ENCODE measurements at places on chromosomes 3 and 15.

- DNase-seq = no peak
Observed at GRCh38 chr3:171348121-171348520, 112.1 kb downstream of the TNIK start.

DNA sequence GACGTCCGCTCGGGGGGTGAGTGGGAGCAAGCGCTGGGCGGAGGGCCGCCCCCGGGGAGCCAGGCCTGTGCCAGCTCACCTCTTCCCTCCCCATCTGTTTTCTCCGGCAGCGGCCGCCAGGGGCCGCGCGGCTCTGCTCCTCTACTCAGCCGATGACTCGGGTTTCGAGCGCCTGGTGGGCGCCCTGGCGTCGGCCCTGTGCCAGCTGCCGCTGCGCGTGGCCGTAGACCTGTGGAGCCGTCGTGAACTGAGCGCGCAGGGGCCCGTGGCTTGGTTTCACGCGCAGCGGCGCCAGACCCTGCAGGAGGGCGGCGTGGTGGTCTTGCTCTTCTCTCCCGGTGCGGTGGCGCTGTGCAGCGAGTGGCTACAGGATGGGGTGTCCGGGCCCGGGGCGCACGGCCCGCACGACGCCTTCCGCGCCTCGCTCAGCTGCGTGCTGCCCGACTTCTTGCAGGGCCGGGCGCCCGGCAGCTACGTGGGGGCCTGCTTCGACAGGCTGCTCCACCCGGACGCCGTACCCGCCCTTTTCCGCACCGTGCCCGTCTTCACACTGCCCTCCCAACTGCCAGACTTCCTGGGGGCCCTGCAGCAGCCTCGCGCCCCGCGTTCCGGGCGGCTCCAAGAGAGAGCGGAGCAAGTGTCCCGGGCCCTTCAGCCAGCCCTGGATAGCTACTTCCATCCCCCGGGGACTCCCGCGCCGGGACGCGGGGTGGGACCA is 632 bp upstream of the CRELD1 start:
- no peak for DNase-seq

- DNase-seq = no peak
Observed at GRCh38 chr3:123869165-123869564, 15.0 kb downstream of the MYLK start.

DNA sequence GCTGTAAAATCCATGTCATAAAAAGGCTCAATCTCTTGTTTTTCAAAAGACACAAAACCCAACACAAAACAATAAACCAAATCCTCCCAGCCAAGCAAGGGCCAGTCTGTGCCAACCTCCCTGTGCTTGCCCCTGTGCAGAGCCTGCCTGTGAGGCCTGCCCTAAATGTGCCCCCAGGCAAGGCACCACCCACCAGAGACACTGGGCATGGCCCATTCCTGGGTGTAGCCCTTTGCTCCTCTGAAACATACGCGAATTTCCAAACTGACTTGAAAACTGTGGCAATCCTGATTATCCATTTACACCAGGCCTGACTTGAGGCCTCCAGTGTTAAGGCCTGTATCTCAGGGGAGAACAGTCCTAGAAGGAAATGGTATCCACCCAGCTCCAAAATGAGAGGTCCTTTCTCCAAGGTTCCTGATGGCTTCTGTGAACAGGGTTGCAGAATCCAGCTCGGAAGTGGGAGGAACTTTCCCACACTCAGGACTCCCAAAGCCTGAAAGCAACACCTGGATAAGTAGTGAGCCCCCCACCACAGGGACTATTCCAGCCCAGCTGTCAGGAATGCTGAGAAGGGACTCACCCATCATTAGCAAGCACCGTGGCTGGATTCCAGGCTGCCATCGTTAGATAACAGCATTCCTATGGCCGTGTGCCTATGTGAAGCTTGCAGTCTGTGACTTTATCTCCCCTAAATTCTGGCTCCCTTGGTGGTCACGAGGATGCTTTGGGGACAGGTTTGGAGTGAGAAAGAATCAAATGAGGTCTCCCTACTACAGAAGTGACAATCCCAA is 61.8 kb downstream of the CACNA2D2 start:
- DNase-seq = no peak
